ENCODE measurements at places on chromosomes 13 and 19. TPM values are rescaled to one million over a fixed set of nuclear protein-coding genes. Genes with fewer than 3 reads are reported as not detected.

- no peak for DNase-seq
These were observed 983.4 kb downstream of the EFNB2 start for GRCh38 chr13:105552078-105552477.

DNA sequence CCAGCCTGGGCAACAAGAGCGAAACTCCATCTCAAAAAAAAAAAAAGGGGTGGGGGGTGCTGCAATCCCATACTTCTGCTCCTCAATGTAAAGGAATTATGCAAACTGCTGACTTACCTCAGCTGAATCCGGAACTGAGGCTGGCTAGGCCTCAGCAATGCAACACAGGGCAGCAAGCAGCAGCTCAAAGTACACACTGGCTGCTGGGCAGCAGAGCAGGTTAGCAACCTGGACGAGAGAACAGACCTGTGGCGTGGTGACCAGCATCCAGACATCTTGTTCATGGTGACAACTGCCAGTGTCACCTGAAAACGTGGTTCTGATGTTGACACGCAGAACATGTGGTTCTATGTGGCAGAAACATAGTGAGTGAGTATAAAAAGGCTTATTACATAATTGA is 28.1 kb downstream of the ZNF14 start:
- no peak for DNase-seq

DNA sequence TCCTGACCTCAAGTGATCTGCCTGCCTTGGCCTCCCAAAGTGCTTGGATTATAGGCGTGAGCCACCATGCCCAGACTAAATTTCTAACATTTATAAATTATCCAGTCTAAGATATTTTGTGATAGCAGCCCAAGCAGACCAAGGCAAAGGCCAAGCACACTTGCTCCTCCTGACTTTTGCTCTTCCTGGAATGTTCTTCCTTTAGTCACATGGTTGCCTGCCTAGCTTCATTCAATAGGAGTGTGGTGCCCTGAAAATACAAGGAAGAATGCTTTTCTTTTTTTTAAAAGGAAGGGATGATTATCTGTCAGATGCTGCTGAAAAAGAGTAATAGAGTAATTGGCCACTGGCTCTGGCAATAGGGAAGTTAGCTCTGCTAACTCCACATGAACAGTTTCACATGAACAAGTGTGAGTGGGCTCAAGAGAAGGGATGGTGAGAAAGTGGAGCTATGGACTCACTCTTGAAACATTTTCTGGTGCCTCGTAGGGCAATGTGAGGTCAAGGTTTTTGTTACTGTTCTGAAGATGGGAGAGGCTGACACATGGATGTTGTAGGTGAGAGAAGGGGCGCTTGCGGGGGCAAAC is 47.1 kb downstream of the USPL1 start:
- DNase-seq: no peak

The APC2 gene
- total RNA-seq: 0.23 TPM

- no peak for DNase-seq
These were observed 1.2 kb downstream of the GTPBP3 start for GRCh38 chr19:17338433-17339078.

DNA sequence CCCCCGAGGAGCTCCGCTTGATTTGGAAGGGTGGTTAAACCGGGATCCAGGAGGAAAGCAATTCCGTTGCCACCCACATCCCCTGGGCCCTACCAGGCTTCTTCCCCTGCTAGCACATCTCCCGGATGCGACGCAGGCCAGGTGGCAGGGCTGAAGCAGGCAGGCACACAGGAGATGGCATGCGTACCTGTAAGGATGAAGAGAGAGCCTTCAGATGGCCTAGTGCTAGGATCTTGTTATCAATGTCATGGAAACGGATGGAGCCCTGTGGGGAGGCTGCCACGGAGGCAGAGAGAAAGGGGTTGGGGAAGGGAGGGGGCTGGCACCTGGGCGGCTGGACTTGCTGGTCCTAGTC is 8.5 kb upstream of the SOX1 start:
- DNase-seq: no peak

Data from MCF 10A (cell line).